ENCODE measurements at places on chromosomes 4 and X.

DNA sequence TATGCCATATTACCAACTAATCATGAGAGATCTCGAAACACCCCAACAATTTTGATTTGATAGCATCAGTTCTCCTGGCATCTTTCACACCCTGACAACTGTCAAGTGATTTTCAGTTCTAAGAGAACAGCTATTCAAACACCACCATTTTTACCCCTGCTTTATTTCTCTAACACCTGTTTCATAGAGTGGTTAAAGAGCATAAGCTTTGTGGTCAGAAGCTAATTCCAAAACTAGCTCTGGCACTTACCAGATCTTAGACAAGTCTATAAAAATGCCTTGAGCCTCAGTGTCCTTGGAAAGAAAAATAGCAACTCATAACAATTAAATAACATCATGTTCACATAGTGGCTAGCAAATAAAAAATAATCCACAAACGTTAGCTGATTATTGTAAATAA, 17.9 kb downstream of the PPA2 start:
- DNase-seq: no peak

GRCh38 chr4:140044337-140044902, 109.6 kb downstream of the MAML3 start:
- DNase-seq: no peak

GRCh38 chrX:25013632-25014365, 2.0 kb downstream of the ARX start:
- no peak for DNase-seq

DNA sequence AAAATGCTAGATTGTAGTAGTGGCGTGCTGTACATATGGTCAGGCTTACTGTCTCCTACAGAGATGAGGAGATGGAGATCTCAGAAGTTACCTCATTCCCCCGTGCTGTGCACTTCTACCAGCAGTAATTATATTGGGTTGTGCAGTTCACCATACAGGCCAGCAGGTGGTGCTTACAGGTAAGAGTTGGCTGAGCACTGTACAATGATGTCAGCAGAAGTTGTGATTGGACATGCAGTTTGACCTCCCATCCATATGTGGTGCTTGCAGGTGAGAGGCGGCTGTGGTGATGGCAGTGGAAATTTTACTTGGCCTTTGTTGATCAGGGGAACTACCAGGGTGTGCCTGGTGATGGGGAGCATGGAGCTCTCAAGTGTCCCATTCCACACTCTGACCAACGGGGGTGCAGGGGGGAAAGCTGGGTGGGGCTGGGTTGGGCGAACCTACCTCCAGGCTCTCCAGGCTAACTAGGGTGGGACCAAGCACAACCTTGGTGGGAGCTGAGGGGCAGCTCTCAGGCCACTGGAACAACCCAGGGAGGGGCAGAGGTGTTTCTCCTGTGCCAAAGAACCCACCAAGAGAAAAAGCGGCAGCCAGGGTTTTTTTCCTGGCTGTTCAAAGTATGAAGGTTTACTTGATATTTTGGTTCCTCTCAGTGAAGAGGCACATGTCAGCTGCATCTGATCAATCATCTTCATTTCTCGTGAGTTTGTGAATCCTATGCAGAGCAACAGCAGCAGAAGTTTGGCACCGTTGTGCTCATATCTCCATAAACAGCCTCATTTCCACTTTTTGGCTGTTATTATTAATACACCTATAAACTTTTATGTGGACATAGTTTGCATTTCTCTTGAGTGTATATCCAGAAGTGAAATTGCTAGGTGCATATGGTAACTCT, 73.8 kb upstream of the FREM3 start:
- peak; percentile 38 for DNase-seq

- peak; percentile 4 for DNase-seq
Observed at GRCh38 chr4:151403656-151404055, 5.3 kb upstream of the FHIP1A start.

DNA sequence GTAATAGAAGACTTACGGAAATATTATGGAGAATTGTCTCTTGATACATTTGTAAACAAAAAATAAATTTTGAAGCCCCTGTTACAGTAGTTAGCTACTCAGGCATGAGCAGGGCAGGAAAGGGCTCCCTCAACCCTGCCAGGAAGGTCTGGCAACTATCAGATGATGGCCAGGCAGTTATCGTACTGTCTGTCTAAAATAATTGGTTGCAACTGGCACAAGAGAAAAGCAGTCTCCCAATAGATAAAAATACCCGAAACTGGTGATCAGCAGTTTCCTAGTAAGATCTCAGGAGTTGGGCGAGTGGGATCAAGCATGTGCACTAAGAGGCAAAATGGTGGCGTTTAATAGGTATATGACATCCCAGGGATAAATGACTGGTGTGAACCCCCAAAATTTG, 1336.3 kb downstream of the C4orf33 start:
- DNase-seq: no peak

GRCh38 chr4:4641661-4642495, 100.0 kb upstream of the STX18 start:
- no peak for DNase-seq

DNA sequence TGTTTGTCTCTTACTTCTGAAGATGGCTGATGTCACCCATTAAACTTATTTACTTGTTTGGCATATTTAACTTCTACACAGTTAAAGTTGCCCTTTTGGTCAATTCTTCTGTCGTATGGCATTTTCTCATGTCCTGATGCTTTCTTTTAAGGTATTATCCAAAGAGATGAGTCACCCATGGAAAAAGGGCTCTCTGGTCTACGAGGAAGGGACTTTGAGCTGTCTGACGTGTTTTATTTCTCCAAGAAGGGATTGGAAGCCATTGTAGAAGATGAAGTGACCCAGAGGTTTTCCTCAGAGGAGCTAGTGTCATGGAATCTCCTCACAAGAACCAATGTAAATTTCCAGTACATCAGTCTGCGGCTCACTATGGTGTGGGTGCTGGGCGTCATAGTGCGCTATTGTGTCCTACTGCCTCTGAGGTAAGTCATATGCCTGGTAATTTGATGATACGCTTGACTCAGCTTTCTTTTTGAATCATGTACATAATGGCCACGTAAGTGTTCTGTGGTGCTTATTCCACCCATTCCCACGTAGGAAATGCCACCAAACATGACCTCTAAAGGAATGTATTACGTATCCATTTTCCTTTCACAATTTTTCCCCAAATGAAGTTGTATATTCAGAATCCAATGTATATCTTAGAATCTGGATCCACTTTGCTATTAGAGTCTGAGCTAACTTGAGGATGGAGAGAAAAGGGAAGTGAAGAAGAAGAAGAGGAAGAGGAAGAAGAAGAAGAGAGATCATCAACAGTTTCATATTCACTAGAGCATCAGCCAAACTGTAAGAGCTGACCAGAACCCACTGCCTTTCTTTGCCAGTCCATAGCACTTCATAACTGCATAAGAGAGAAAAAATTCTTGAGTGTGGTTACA, 45.7 kb downstream of the GPAT3 start:
- no peak for DNase-seq
